T-helper 22 cell (primary cell): ENCODE measurements at places on chromosomes 2 and 18.

DNA sequence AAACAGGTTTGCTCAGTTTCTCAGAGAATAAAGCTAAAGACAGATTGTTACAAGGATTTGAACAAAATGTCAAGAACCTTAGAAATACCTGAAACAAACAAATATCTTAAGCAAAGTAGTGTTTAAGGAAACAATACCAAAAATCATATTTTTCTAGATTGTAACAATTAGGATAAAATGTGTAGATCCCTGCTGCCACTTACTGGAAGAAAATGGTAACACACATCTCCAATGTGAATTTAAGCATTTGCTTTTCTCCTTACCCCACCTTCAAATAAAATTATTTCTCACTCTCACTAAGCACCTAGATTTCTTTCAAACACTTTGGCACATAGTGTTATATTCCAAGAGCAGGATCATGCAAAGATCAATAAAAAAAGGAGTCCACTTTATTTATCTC is 34.9 kb downstream of the SUCLG1 start:
- no peak for DNase-seq

- no peak for DNase-seq
Measured at GRCh38 chr2:169712791-169713227, 18.5 kb downstream of the PHOSPHO2 start.

DNA sequence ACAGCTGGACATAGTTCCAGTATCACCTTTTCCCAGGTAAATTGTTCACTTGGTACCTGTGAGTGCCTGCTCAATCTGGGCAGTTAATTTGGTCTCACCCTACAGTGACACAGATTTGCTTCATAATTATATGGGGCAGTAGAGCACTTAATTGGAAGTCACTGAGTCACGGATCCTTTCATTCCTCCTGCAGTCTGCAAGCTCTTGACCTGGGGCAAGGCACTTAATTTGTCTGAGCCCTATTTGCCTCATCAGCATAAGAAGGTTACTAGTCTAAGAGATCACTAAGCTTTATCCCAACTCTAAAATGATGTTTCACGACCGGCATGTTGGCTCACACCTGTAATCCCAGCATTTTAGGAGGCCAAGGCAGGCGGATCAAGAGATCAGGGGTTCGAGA is 8.9 kb downstream of the FBXO36 start:
- no peak for DNase-seq

DNA sequence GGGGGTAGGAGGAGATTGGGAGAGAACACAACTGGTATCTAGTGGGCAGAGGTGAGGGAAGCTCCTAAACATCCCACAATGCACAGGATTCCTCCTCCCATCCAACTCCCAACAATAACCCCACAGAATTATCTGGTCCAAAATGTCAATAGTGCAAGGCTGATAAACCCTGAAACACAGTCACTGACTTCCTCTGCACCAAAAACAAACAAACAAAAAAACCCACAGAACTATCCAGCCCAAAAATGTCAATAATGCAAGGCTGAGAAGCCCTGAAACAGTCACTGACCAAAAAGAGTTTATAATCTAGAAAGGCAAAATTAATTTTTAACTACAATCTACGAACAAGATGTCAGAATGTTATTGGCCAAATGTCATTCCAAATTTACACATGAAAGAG is 9.8 kb downstream of the TMX3 start:
- DNase-seq: no peak

- no peak for DNase-seq
Measured at GRCh38 chr2:43274055-43274454, 47.6 kb upstream of the ZFP36L2 start.

DNA sequence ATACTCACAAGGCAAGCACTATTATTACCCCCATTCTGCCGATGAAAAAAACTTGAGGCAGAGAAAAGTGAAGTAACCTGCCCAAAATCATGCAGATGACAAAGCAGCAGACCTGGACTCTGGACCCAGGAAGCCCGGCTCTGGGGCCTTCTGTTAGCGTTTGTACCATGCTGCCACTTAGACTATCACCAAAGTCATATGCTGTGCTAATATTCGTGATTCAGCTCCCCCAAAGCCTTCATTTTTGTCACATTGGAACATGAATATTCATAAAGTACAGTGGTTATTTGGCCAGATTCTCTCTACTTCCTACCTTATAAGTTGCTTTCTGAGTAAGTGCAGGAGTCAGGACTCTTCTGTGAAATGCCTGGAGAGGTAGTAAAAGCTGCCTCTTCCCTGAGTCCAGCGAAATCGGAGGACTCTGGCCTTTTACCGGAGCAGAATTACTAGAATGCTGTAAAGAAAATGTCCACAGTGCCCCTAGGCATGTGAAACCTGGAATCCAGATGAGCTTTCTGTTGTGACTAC is 86.7 kb downstream of the FTCDNL1 start:
- DNase-seq: no peak

GRCh38 chr2:102226612-102227391 is 40.0 kb downstream of the IL1RL2 start:
- no peak for DNase-seq

DNA sequence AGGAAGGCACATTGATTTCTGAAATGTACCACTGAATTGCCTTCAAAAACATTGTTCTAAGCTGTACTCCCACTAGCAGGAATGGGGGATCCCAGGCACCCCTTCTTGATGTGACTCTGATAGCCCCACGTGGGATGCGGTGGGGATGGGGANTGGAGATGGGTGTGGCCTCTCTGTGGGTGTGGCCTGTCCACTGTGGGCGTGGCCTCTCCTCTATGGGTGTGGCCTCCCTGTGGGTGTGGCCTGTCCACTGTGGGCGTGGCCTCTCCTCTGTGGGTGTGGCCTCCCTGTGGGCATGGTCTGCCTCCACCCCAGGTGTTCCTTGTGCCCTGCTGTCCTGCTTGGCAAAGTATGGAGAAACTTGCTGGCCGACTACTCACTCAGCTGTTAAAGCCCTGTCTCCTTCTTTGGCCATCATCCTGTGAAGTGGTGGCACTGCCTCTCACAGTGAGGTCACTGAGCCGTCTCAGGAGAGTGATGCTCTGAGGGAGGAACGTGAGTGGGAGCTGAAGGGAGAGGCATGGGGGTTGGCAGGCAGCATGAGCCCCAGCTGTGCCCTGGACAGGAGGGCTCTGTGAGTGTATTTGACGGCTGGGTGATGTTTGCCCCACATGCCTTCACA is 6.7 kb upstream of the PARD6G start:
- DNase-seq: no peak

DNA sequence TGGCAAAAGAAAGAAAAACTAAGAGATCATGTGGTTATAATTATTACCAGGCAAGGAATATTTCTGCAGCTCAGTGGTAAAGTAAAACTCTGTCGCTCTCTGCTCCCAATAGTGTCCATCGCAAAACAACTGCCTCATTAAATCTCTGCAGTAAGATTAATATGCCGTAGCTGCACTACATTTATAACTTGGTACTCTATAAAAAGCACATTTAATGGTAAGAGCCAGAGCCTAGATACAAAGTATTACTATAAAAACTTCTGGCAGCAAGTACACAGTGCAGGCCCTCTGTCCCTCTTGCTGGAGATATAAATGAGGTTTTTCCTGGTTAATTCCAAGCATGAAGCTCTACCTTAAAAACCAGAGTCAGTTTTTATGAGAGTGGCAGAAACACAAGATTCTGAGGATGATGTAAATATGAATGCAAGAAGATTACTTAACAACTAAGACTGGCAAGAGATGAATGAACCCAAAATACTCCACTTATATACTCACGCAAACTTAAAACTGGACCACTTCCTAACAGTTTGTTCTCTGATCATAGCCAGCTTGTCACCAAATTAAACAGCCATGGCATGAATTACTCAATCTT is 25.5 kb downstream of the ZNF521 start:
- no peak for DNase-seq

GRCh38 chr2:150133623-150134022 is 353.8 kb downstream of the RND3 start:
- no peak for DNase-seq

DNA sequence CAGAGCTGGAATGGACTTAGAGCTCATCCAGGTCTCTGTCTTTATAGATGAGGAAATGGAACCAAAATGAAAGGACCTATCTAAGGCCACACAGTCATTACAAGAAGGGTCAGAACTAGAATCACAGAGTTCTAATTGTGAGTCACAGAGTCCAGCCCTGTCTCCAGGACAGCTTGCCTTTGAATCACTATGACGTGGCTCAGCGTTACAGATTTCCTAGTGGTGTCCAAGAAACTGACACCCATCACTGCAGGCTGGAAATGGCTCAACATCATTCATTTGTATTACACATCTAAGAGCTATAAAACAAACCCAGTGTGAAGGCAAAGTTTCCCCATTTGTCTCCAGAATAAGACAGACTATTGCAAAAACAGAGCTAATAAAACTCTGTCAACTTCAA is 164.3 kb upstream of the SIX2 start:
- DNase-seq: no peak

DNA sequence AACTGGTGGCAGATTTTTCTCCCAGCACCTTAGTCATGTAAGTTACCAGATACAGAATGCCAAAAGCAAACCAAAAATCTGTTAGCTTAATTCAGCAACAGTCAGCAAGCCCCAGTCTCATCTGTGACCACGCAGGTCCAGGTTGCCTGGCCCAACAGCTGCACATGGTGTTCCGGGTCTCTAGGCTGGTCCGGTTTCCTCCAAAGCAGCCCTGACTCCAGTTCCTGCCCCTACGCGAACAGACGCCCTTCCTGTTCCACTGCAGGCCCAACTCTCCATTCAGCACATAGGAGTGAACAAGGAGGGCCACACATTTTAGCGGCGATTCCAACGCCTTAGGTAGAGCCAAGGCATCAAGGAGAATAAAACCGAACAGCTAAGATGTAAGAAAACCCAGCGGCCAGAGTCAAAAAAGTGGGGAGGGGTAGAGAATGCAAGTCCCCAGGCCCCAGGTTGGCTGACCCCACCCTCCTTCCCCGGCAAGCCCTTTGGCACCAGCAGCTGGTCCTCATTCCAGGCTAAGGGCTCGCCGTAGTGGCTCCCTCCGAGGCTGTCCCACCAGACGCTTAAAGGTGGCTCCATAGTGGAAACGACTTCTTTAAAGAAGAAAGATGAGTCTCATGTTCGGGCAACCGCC is 1.5 kb downstream of the STK25 start:
- no peak for DNase-seq

- no peak for DNase-seq
Measured at GRCh38 chr2:201558232-201558631, 85.1 kb downstream of the TMEM237 start.

GRCh38 chr2:215920244-215921100 is 92.9 kb downstream of the MREG start:
- no peak for DNase-seq

GRCh38 chr18:57427429-57428201 is 7.6 kb upstream of the ONECUT2 start:
- no peak for DNase-seq

DNA sequence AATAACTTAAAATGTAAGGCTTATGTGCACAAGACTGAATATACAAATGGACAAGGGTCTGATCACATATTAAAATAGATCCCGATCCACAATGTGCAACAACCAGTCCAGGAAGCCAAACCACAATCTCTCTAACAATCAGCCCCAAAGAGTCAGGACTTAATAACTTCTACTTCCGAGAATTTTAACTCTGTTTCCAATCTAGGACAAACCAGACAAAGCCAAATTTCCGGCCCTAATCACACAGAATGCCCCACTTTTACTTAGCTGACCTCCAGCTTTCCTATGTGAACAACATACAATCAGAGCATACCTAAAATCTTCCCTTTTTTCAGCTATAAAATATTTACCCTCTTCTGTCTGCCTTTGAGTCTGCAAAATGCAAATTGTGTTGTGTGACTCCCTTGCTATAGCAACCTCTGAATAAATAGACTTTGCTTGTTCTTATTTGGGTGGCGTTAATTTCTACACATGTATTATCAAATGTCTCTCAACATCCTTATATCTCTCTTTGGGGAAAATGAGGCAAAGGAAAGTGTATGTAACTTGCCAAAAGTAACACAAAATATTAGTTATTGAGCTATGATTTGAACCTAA is 381.9 kb upstream of the MC4R start:
- no peak for DNase-seq

DNA sequence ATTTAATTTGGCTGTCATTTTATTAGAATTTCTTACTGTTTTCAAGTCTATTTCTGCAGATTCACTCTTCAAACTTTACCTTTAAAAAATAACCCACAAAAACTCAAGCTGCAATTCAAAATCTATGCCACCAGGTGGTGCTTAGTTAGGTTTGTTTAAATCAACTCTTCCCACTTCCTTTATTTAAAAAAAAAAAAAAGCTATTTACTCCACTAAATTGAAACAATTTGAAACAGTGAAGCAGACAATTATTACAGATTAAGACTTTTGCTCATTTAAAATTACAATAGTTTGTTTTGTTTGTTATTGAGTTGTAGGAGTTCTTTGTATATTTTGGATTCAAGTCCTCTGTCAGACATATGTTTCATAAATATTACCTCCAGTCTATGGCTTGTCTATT is 300.0 kb downstream of the PDE11A start:
- no peak for DNase-seq

DNA sequence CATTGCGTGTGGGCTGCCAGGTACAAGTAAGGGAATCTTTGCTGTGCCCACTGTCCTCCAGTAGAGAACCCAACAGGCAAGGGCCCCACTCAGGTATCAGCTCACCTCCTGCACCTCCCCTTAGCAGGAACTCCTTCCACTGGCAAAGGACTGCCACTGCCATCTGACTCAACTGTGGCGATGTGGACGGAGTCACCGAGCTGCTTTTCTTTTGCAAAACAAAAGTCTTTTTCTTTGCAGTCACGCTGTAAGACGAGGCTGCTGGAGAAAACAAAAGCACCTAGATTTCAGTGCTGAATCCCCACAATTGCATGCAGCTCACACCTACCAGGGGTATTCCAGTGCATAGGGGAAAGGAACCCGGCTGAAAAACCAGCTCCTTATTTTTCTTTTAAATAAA is 7.9 kb downstream of the MTERF4 start:
- no peak for DNase-seq

DNA sequence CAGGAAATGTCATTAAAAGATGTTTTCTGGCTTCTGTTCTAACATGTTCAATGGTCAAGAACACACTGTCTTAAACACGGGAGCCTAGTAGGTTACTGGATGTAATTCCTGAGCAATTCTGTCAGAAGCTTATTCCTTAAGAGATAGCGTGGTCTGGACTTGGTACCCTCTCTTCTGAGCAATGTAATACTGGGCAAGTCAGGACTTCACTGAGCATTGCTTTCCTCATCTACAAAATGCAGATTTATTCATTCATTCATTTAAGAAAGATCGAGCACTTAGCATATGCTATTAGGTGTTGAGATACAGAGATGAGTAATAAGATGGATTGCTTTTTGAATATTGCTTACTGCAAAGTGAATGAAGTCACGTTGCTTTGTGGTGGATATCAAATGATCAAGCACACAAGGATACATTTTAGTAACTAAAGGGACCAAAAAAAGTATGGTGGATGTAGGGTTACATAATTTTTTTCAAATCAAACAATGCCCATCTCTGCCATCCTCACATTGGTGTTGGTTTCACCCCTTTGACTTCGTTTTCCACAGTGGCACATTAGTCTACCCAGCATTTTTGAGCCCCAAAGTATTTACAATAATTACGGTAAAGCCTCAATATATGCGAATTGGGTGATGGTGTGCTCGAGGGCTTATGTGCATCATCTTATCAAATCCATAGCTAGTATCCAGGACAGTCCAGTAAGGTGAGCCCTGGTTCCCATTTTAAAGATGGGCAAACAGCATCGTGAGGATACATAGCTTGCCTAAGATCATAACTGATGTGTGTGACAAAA is 65.3 kb downstream of the ZC3H6 start:
- no peak for DNase-seq
